ENCODE measurements at places on chromosomes 2 and 18.

DNA sequence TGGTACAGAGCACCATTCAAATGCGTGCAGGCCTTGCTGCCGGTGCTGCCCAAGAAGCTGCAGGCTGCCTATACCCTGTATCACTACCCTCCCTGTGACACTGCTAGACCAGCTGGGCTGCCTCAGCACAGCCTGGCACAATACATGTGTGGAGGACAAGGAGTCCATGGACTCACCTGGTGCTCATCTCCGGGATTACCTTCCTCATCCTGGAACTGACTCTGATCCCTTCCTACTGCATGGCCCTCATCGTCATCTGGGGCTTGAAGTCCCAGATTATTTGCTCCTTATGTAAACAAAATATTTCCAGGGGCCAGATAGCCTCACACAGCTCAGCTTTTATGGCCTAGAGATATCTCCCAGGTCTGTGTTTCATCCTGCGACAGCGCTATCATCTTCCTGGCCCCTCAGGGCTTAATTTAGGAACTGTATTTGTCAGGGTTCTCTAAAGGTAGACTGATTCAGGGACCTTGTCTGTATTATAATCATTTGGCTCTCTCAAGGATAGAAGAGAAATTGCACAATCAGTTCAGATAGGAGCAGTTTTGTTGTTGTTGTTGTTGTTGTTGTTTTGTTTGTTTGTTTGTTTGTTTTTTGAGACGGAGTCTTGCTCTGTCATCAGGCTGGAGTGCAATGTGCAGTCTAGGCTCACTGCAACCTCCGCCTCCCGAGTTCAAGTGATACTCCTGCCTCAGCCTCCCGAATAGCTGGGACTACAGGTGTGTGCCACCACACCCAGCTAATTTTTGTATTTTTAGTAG, 42.9 kb downstream of the WDR75 start:
- no peak for DNase-seq

GRCh38 chr2:76281156-76281841, 570.6 kb upstream of the GCFC2 start:
- no peak for DNase-seq

DNA sequence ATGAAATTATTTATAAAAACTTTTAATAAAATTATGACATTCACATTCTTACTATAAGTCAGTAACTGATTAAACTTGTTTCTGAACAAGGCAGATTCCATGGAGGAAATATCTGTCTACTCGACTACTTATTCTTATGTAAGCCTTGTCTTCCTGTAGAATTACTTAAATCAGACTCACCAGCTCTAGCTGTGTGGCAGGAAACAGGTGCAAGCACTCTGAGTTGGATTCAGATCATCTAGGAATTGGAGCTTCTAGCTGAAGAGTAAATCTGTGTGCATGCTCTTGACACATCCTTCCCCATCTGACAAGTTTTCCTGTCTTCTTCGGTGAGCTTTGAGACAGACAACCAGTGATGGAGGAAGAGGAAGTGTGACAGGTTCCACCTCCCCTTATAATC, 284.7 kb downstream of the TRIB2 start:
- DNase-seq: peak; percentile 49

DNA sequence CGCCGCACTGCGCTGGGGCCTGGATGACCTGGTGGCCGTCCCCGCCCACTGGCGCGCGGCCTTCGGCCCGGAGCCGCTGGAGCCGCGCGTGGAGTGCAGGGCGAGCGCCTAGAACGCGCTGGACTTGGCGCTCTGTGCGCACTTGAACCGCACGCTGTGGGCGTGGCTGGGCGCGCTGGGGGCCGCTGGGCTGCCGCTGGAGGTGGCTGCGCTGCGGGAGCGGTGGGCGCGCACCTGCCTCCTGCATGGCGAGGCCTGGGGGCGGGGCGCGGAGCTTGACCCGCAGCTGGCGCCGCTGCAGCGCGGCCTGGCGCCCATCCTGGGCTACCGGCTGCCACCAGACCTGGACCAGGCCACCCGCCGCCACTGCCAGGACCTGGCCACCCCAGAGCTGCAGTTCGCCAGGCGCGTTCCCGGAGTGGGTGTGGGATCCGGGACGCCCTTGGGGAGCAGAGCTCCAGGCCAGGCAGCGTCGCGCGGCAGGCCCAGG, 9.9 kb downstream of the AQP12B start:
- no peak for DNase-seq

- DNase-seq: no peak
These were observed 95.6 kb downstream of the NDUFA10 start for GRCh38 chr2:239929504-239929903.

DNA sequence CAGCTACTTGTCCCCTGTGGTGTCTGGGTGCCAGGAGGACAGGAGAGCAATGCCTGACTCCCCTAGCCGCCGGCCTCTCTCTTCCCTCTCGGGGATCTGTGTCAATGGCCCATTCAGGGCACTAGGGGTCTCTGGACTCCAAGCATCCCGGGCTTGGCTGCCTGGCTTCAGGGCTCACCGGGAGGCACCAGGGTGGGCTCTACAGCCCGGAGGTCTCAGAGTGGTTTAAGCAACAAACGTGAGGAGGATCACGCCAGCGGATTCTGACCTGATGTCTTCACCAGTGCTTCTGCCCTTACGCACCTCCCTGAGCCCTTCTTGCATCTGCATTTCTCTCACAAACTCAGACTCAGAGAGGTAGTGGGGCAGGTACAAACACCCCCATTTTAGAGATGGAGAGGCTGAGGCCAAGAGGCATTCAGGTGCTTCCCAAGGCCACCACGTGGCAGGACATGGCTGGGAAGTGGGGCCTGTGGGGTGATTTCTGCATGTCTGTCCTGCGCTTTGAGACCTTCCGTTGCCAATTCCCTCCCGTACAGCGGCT, 243.0 kb downstream of the CELF4 start:
- peak; percentile 44 for DNase-seq
